ENCODE measurements at places on chromosomes 13 and 19. TPM values are rescaled to one million over a fixed set of nuclear protein-coding genes. Genes with fewer than 3 reads are reported as not detected.
A peak's percentile ranks its signal among the peaks of the same experiment; 100 is the strongest.

DNA sequence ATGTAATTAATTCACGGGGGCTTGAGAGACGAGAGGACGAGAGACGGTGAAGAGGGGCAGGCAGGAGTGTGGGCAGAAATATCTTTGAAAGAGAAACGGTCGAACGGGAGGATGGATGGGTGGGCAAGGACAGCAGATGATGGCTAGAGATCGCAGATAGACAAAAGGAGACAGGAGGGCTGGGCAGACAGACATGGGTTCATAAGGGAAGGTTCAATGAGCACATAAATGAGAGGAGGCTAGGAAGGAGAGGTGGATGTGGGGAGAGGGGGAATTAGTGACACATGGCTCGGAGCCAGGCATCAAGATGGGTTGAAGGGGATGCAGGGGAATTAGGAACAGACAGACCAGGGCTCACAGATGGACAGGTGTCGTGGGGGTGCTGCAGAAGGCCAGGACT, 1.1 kb downstream of the SYT3 start:
- no peak for DNase-seq

- no peak for DNase-seq
Measured at GRCh38 chr13:36728006-36728405, 54.2 kb downstream of the SERTM1 start.

DNA sequence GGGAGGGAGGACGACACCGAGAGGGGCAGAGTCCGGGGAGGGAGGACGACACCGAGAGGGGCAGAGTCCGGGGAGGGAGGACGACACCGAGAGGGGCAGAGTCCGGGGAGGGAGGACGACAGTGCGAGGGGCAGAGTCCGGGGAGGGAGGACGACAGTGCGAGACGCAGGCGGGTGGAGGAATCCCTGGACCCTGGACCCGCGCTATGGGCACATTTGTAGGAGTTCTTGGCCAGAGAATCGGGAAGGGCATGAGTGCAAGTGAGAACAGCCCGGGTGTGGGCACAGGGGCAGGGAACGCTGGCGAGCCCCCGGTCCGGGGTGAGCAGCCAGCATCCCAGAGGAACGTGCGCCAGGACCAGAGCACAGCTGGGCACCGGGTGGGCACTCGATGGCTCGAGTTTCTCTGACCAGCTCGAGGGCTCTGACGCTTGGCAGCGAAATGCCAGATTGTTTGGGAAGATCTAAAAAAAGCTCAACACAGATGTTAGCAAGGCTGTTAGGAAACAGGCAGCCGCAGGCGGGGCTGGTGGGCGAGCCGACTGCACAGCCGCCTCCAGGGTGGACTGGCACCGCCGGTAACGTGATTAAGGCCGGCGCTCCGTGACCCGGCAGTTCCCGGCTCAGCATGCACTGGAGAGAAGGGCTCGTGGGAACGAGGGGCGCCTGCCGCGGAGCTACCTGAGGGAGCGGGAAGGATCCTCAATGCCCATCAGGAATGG, 17.9 kb upstream of the C2CD4C start:
- DNase-seq = no peak

DNA sequence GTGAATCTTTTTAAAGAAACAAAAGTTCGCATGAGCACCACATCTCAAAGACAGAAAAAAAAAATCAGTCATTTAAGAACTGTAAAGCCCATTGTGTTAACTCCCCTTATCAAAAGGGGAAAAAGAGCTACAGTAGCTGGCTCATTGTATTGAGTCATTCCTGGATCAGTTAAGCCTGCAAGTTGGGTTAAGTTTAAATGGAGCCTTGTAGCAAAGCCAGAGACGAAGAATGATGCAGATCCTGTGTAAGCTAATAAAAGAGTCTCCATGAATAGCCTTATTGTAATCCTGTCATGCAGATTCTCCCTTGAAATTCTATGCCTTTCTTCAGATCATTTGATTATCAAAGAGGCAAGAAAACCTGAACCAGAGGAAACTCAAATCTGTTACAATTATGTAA, 83.8 kb downstream of the CRYL1 start:
- DNase-seq = no peak

GRCh38 chr13:68261105-68261504, 1031.0 kb upstream of the PCDH9 start:
- DNase-seq = no peak

DNA sequence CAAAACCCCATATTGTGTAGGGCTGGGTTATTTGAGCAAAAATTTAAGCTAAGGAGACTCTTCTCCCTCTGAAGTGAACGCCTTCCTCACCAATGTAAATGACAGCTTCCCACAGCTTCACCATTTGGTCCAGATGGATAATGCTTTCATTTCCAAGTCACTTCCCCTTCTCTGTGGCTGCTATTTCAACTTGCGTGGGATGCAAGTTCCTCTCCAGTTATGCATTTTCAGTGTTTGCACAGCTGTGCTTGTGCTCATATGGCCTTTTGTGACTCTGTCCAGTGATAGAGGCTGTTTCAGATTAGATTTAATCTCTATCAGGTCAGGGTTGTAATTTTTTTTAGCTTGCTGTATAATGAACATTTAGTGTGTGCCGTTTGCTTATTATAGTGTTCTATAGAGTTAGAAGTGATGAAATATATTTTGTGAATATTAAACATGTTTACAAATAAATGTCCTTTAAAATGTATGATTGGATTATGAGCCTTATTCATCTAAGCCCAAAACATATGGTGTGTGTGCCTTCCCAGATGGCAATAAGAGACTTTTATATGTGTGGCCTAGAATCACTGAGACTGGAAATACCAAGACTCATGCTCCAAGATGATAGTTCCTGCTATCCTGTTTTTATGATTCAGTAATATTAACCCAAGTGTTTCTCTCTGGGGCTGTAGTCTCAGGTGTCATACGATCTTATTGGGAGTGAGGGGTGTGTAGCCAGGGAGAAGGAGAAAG, 86.6 kb downstream of the TNFRSF19 start:
- DNase-seq = peak; percentile 50

DNA sequence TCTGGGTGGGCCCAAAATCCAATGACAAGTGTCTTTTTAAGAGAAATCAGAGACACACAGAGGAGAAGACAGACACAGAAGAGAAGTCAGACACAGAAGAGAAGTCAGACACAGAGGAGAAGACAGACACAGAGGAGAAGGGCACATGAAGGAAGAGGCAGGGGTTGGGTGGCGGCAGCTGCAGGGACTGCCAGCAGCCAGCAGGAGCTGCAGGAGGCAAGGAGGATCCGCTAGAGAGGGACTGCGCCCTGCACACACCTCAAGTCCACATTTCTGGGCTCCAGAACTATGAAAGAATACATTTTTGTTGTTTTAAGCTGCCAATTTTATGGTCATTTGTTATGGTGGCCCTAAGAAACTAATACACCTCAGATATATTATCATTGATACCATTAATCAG, 140.6 kb downstream of the ZIC5 start:
- DNase-seq = no peak

DNA sequence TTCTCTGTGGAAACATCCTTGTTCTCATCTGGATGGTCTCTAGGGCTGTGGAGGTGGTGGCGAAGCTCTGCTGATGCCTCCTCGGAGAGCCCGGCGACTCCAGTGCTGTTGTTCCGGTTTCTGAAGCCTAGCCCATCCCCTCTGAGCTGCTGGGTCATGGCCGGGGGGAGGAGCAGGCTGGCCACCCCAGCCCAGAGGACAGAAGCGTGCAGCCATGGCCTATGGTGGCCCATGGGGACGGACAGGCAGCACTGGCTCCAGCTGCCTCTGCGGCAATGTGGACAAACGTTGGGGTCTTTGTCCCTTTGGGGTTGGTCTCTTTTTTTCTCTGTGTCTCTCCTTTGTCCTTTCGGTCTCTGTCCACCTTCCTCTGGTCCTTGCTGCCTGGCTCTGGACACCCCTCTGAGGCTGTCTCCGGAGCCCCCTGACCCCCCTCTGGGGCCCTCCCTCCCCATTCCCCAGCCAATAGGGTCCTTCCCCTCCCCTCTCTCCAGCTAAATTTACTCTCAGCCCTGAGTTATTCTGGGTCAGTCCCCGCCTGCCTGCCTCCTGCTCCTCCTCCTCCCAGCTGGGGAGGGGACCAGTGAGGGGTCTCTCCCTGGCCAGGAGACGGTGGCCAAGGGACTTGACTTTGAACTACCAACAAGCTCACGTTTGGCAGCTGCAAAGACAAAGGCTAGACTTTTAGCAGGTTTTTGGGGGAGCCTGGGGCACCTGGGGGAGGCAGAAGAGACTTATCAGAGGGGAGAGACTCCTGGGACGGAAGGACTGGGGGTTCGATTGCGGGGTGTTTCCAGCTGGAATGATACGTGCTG, at the start of gene HRC:
HRC (minus strand) TSS at position 392 of the 815 bp plus-strand sequence; CDS start at position 233, 159 bp downstream.
- DNase-seq = no peak

DNA sequence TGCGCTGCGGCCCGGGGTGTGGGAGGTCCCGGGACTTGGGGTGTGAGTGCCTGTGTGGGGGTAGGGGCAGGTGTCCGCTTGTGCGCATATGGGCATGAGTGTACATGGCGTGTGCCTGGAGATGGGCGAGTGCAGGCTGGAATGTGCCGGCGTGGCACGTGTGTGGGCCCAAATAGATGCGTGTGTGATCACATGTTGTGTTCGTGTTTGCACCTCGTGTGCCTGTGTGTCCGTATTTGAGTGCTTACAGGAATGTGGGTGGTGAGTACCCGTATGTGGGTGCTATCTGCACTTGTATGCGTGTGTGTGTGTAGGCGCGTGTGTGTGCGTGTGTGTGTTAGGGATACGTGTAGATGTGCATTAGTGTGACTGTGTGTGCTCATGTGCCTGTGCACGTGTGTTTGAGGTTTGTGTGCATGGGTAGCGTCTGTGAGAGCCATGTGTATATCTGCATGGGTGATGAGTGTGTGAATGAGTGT, 3.4 kb downstream of the ZNF536 start:
- no peak for DNase-seq

GRCh38 chr19:30711296-30711695, 339.1 kb downstream of the ZNF536 start:
- DNase-seq = no peak

DNA sequence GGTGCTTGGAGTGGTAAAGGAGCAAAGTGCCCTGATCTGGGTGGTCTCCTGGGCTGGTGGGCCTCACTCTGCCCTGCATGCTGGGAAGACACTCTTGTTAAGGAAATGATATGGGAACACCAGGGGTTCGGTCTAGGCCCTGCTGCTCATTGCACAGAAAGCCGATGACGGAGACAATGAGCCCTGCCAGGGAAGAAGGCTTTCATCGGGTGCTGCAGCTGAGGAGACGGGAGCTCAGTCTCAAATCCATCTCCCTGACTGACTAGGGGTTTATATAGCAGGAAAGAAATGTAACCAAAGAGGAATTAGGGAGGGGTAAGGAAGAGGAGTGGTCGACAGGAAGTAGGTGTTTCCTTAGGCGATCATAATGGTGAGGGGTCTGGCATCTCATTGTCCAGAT, 253.4 kb downstream of the TEX29 start:
- DNase-seq = no peak

- peak; percentile 78 for DNase-seq
Measured at GRCh38 chr19:8367327-8368001, 3.5 kb downstream of the ANGPTL4 start.

GRCh38 chr19:40507892-40508291, 41.1 kb downstream of the SPTBN4 start:
- DNase-seq = no peak

DNA sequence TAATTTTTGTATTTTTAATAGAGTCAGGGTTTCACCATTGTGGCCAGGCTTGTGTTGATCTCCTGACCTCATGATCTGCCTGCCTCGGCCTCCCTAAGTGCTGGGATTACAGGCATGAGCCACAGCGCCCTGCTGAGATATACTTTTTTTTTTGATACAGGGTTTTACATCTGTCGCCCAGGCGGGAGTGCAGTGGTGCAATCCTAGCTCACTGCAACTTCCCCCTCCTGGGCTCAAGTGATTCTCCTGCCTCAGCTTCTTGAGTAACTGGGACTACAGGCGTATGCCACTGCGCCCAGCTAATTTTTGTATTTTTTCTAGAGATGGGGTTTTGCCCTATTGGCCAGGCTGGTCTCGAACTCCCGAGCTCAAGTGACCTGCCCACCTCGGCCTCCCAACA, 2.0 kb downstream of the COLGALT1 start:
- no peak for DNase-seq

GRCh38 chr19:42397263-42398166, 7.4 kb upstream of the CNFN start:
- DNase-seq = no peak

- no peak for DNase-seq
Measured at GRCh38 chr19:47032171-47032811, 12.7 kb downstream of the NPAS1 start.

Gene LPAR2
- 4.4 TPM for polyA plus RNA-seq

Gene SOX21
- 0.27 TPM for polyA plus RNA-seq

Gene RFPL4A
- polyA plus RNA-seq = 0.26 TPM
